Fibroblast of skin of left quadriceps (primary cell): ENCODE measurements at places on chromosomes 1 and 21.

- DNase-seq: no peak
Observed at GRCh38 chr1:198449261-198449660, 91.2 kb downstream of the ATP6V1G3 start.

- DNase-seq: no peak
Observed at GRCh38 chr1:162191396-162192305, 122.2 kb downstream of the NOS1AP start.

DNA sequence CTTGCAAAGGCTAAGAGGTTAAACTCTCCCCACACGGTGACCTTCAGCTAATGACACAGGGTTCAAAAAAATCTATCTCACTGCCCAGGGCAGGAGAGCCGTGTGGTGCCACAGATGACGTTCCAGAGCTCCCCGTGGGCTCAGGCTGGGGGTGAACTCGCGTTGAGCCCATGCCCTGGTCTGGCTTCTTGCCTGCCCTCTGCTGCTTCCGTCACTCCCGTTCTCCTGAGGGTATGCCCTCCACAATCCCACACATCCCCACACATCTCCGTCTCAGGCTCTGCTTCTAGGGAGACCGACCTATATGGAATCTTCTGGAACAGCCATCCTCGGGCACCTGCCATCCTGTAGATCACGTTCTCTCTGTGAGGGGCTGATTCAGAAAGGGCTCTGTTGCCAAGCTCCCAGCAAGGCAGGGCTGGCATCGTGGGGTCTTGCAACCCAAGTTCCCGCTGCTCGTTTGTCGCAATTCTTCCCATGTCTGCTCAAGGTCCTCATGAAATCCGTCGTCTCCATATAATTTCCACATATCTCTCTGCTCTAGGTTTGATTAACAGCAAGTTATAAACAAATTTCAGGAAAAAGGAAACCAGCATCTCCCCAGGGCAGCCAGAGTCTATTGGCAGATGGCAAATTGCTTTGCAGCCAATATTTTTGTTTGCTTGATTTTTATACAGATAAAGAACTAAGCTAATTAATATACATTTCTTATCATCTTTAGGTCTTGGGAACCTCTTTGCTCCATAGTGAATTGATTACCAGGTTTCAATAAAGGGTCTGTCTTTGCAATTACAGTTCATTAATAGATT lies 278.2 kb downstream of the PTPRU start:
- no peak for DNase-seq

- DNase-seq: no peak
Observed at GRCh38 chr1:175155936-175156335, 36.6 kb downstream of the KIAA0040 start.

DNA sequence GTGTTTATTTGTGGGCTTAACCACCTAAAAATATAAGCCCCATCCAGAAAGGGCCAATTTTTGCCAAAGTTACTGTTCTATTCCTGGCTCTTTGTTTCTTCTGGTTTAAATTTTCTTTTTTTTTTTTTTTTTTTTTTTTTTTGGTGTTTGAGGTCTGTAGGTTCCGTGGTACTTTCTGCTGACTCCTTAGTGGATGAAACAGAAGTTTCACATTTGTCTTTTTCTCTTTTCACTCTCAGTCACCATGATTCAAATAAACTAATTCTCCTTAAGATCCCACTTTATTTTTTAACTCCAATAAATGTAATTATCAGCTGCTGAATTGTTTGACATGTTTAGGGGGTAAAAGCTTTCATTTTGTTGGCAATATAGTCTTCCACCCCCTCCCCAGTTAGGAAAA lies 322.3 kb downstream of the CHRM3 start:
- DNase-seq: no peak
